Daoy (cell line): ENCODE measurements at places on chromosomes 3 and 15. TPM values are rescaled to one million over a fixed set of nuclear protein-coding genes. Genes with fewer than 3 reads are reported as not detected.

GRCh38 chr3:111538681-111539083 is 3.3 kb upstream of the CD96 start:
- DNase-seq, result peak; percentile 59

DNA sequence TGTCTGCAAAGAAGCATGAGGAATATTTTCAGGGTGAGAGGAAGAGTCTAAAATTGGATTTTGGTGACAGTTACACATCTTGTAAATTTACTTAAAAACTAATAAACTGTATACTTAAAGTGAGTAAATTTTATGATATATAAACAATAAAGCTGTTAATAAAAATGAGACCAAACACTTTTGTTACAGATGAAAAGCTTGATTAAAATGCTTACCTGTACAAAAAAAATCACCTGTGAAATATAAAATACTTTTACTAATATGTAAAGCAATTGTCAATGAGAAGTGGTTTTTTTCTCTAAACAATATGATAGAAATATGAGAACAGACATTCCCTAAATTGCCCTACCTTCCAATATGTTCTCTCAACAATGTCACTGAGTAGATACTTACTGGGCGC is 27.2 kb upstream of the CPB1 start:
- DNase-seq, result no peak

DNA sequence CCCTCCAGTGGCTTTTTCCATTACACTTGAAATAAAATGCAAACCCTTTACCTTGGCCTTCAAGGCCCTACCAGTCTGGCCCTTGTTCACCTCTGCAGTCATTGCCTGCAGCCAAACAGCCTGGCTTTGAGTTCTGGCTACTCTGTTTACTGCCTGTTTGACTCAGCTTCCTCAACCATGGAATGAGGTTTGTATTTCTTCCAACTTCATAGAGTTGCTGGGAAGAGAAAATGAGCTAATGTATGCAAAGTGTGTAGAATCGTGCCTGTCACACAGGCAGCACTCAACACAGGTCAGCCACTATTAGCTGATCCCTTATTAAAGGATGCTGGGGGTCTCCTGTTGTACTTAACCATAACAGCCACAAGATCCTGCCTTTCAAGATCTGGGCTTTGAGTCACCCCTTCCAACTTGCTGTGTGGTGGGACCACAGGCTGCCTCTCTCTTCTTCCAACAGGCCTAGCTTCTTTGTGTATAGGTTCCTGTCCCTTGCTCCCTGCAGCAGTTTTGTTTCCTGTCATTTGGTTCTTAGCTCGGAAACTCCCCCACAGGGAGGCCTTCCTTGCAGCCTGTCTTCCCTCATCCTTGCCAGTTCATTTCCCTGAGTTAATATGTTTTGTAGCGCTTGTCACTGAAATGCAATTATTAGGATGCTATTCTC is 6.4 kb downstream of the MED12L start:
- DNase-seq, result peak; percentile 40

DNA sequence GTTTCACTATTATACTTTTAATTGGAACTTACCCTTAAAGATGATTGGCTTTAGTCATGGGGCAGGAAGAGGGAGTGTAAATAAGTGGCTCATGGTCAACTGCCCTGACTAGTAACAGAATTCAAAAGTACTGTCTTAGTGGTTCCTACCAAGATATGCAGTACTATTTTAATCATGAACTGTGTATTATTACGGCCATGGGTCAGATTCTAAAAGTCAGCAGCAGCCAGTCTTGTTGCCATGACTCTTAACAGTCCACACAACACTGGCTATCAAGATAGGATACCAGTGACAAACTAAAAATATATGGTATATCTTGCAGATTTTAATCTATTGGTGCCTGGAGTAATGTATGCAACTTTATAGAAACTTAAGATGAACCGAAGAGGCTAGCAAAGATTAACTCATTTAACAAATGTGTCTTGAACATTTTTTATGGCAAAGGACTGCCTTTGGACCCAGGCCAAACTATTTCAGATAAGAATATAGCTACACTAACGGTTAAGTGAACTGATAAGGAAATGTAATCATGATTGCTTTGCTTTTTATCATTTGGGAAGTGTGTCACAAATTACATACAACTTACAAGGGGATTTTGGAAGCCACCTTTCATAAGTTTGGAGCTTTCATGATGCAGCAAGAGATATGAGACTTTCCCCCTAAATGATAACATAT is 163.7 kb downstream of the TCF12 start:
- DNase-seq, result peak; percentile 12

DNA sequence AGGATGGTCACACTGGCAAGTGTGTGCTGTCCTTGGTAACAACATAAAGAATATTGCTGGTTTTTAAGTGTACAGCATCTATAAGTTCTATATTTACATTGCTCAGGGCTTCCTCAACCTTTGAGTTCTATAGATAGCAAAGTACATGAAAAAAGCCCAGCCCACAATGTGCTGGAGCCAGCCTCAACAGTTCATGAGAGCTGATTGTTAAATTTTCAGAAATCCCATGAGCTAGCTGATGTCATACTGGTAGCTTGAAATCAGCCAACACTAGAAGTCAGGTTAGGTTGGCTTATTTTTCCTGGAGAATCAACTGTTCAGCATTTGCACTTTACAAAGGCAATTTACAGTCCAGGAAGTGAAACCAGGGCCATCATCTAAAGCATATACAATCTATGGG is 102.8 kb downstream of the STRIT1 start:
- no peak for DNase-seq

- DNase-seq, result no peak
These were observed 239.9 kb upstream of the ADAMTS9 start for GRCh38 chr3:64927689-64928088.

ACOX2 gene
- 0.11 and 4.2 TPM in 2 replicates for total RNA-seq

ZFAND6 gene
- total RNA-seq, result 67.9 and 102 TPM in 2 replicates

CACNA2D3 gene
- total RNA-seq, result 1.3 and 2.0 TPM in 2 replicates

FBXL2 gene
- total RNA-seq, result 2.6 and 3.7 TPM in 2 replicates
